Peyer's patch (tissue), 4 donors: ENCODE measurements at places on chromosomes 3 and 15.

- H3K27ac ChIP-seq = no peak overlapping the region
- H3K4me1 ChIP-seq = no peaks in the 10 kb centered on the region
- H3K27me3 ChIP-seq = no peaks in the 10 kb centered on the region
- no peak overlapping the region for H3K4me3 ChIP-seq
- DNase-seq = no peak
Measured at GRCh38 chr15:26049900-26050657, 187.0 kb upstream of the ATP10A start.

DNA sequence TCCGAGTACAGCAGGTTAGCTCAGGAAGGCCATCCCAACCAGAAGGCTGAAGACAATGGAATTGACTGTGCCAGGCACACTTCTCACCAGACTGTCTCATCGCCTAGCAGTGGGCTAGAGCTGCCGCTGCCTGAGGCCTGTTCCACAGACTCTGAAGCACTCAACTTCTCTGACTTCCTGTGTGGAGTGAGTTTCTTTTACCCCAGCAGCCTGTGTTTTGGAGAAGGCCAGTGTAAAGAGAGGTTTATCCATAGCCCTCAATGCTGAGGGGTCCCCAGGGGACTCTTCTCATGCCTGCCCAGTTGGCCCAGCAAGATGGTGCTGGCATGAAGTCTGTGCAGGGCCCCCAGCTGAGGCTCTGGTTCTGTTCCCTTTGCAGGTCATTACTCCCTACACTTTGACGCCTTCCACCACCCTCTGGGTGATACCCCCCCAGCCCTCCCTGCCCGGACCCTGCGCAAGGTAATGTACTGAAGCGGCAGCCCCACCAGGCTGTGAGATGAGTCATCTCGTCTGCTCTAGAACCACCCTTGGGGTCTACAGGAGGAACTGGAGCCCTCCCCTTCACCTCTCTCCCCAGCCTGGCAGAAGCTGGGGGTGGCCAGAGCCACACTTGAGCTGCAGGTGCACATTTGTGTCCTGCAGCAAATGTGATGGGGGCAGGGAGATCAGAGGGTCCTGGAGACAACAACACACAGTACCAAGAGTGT, 5.2 kb upstream of the MANF start:
- no peak overlapping the region for H3K4me3 ChIP-seq
- H3K36me3 ChIP-seq = no peaks in the 10 kb centered on the region
- no peak overlapping the region for H3K27ac ChIP-seq
- no peaks in the 10 kb centered on the region for H3K27me3 ChIP-seq

- H3K36me3 ChIP-seq = no peaks in the 10 kb centered on the region
- H3K4me1 ChIP-seq = no peaks in the 10 kb centered on the region
- H3K27ac ChIP-seq = no peak overlapping the region
- no peak for DNase-seq
Measured at GRCh38 chr3:144677103-144677502, 705.5 kb downstream of the DIPK2A start.

DNA sequence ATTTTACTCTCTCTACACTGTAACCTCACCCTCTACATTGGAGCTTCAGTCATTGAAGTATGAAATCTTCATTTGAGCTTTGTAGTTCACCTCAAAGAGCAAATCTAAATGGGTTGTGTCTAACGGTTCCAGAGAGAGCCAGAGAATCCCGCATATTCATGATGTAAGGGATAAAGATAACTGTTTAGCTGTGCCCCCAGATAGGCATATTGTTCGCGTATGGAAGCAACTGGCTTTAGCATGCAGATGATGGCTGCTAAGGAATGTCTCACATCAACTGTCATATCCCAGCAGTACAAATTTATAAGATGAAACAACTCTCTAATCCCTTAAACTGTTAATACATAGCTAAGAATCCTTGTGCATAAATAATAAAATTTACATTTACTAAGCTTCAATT, 412.7 kb upstream of the ROBO2 start:
- H3K4me3 ChIP-seq = no peak overlapping the region
- H3K36me3 ChIP-seq = no peaks in the 10 kb centered on the region
- no peak overlapping the region for H3K27ac ChIP-seq
- H3K4me1 ChIP-seq = no peaks in the 10 kb centered on the region
- H3K27me3 ChIP-seq = no peaks in the 10 kb centered on the region

DNA sequence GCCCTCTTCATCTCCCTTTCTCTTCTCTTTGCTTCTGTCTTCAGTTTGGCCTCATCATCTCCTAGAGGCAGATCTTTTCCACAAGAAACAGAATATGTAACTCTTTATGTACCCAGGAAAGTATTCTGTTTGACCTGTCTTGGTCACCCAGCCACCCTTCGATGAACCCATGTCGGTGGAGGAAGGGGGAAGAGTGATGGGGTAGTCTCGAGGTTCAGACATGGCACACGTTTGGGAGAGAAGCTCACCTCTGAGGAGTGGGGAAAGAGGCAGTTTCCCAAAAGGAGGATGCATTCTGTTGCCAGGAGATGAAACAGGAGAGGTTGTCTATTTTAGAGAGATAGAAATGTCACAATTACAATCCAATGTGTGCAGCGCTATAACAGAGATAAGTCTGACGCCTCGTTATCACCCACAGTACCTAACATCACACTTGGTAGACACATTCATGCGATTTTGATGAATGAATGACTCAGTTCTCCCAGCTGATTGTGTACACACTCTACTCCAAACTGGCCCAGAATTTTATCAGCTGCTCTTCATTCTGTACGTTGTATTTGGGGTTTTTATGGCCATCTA, 722 bp upstream of the CCDC50 start:
- H3K4me3 ChIP-seq = peak overlapping the region; percentile 98
- H3K27me3 ChIP-seq = no peaks in the 10 kb centered on the region
- H3K36me3 ChIP-seq = no peaks in the 10 kb centered on the region
- DNase-seq = no peak
- peak overlapping the region; percentile 92 for H3K27ac ChIP-seq
- peaks cover 13% of the 10 kb centered on the region for H3K4me1 ChIP-seq

- no peaks in the 10 kb centered on the region for H3K27me3 ChIP-seq
- no peaks in the 10 kb centered on the region for H3K4me1 ChIP-seq
- no peak for DNase-seq
- H3K4me3 ChIP-seq = no peak overlapping the region
Measured at GRCh38 chr3:122132949-122133540, 50.4 kb upstream of the CASR start.

DNA sequence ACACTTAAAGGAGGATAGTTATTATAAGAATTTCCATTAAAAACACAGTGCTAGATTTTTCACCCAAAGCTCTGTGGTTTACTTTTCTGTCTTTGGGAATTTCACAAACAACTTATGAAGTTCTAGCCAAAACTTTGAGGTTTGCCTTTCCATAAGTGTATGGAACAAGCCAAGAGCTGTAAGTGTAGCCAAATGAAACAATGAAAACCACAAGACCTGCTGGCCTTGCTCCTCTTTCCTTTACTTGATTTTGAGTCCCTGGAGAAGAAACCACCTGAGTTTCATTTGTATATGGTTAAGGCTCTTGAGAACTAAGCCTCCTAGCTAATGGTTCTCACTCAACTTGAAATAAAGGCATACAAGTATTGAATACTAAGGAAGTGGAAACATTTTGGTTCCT, 365.3 kb upstream of the EPHA3 start:
- H3K27me3 ChIP-seq = no peaks in the 10 kb centered on the region
- H3K27ac ChIP-seq = no peak overlapping the region
- no peaks in the 10 kb centered on the region for H3K36me3 ChIP-seq
- DNase-seq = no peak
- no peaks in the 10 kb centered on the region for H3K4me1 ChIP-seq

DNA sequence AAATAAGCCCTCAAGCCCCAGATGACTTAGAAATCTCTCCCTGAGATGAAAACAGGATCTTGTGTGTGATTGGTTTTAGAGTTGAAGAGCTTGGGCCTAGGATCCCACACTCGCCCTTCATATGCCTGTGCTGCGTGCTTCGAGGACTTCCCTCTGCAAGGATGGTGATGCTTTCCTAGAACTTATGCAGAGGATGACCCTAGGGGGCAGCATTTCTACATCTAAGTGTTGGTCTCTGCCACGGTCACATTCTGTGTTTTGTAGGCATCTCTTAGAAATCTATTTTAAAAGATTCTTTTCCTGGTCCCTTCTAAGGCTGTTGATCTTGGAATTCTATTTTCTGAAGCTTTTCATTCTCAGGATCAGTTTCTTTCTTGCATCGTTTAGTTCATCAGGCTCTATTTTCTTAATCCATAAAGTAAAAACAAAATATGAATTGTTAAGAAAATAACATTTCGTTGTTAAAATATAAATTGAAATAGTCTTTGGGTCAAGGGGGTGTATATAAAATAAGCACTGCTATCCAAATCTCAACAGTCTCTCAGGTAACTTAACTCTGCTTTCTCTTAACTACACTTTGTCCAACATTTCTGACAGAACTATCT, 45.7 kb downstream of the WDR76 start:
- DNase-seq = peak; percentile 55
- no peaks in the 10 kb centered on the region for H3K27me3 ChIP-seq
- no peak overlapping the region for H3K27ac ChIP-seq
- no peaks in the 10 kb centered on the region for H3K36me3 ChIP-seq
- no peak overlapping the region for H3K4me3 ChIP-seq

- H3K4me3 ChIP-seq = no peak overlapping the region
- no peak for DNase-seq
- H3K27ac ChIP-seq = no peak overlapping the region
- H3K27me3 ChIP-seq = no peaks in the 10 kb centered on the region
- H3K36me3 ChIP-seq = peaks cover 83% of the 10 kb centered on the region
- no peaks in the 10 kb centered on the region for H3K4me1 ChIP-seq
Measured at GRCh38 chr15:49135911-49136310, 19.5 kb downstream of the COPS2 start.

GRCh38 chr3:64209866-64210621, 15.2 kb downstream of the PRICKLE2 start:
- DNase-seq = no peak
- H3K4me1 ChIP-seq = no peaks in the 10 kb centered on the region
- no peak overlapping the region for H3K4me3 ChIP-seq
- H3K36me3 ChIP-seq = no peaks in the 10 kb centered on the region

DNA sequence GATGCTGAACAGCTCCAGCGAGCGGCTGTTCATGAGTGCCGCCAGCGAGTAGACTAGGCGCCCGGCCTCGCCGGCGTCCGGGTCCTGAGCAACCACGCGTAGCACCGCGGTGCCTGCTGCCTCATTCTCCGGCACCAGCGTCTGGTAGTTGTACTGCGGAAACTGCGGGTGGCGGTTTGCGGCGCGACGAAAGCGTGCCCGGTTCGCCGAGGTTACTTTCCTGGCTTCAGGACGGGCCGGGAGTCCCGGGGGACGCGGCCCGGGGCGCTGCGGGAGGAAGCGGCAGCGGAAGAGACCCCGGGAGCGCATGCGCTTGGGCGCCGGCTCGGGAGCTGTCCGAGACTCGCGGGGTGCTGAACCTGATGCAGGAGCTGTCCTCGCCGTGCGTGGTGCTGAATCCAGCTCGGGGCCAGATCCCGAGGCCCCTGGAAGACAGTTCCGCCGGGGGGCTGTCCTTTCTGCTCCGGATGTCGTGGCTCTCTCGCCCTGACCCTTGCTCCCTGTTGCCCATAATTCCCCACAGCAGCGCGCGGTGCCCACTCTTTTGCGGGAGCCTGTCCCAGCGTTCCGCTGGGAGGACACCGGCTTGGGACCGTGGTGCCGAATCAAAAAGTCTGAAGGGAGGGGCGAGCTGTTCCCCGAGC, 1.1 kb downstream of the CELSR3 start:
- H3K36me3 ChIP-seq = no peaks in the 10 kb centered on the region
- H3K4me1 ChIP-seq = peaks cover 33% of the 10 kb centered on the region
- peak; percentile 50 for DNase-seq
- H3K27me3 ChIP-seq = peaks cover 13% of the 10 kb centered on the region
- no peak overlapping the region for H3K27ac ChIP-seq
- peak overlapping the region; percentile 31 for H3K4me3 ChIP-seq

GRCh38 chr3:105466495-105467404, 100.0 kb downstream of the ALCAM start:
- H3K4me3 ChIP-seq = no peak overlapping the region
- no peaks in the 10 kb centered on the region for H3K27me3 ChIP-seq
- H3K36me3 ChIP-seq = no peaks in the 10 kb centered on the region
- no peak for DNase-seq
- no peaks in the 10 kb centered on the region for H3K4me1 ChIP-seq

DNA sequence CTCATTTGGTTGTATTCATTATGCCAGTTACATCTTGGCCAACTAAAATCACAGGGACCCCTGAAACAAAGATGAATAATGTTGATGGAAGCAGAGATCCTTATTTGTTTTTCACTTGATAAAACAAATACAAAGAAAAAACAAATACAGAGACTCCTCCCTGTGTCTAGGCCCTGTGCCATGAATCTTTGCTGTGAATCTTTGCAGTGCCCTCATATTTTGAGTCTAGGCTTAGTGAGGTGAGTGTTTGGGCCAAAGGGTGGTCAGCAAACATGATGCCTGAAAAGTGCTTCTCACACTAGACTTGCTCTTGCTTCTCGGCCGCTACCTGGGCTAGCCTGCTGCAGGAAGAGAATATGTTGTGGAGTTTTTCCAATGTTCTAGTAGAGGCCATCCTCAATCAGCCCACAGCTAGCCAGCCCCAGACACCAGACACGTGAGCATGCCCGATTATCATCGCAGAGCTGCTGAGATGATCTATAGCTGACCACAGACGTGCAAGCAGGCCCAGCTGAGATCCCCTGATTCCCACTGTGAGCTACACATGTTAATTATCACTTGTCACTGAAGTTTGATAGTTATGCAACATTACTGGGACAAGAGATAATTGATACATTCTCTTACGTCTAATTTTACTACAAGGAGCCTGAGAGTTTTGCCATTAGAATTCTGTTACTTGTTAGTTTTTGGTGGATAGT, 191.4 kb downstream of the THRB start:
- DNase-seq = no peak
- no peaks in the 10 kb centered on the region for H3K27me3 ChIP-seq
- no peaks in the 10 kb centered on the region for H3K36me3 ChIP-seq
- no peak overlapping the region for H3K4me3 ChIP-seq

DNA sequence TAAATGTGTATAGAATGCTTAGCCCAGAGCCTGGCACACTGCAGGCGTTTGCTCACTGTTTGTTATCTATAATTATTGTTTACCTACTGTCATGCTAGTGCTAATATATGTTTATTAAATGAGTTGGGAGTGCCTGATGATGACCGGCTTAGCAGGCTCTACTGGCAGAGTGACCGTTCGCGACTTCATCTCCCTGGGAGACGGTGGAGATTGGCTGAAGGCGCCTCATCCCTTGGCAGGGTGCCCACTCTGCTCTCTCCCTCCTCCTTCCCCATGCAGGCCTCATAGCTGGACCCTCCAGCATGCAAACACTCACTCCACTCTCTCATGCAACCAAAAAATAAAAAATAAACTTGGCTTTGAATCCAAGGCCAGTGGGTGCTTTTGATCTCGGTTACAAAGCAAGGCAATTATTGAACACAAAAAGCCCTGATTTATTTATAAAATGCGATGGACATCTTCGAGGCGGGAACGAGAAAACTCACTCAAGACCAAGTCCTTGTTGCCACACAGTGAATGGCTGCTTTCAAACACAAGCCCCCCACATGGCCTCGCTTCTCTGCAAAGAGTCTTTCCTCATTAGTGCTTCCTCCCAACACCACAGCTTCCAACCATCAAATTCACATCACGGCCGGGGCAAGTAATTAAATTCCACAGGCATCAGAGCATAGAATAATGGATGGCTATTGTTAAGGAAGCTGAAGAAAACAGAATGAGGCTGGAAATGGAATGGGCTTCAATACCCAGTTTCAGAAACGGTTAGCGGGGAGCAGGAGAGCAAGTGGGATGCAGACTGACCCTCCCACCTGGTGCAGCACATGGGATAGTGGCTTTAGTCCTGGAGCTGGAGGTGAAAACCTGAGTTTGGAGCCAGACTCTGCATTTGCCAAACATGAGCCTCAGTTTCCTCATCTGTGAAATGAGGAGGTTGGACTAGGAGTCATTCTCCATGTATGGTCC, 135.7 kb upstream of the RAD18 start:
- no peaks in the 10 kb centered on the region for H3K27me3 ChIP-seq
- no peak overlapping the region for H3K27ac ChIP-seq
- H3K36me3 ChIP-seq = no peaks in the 10 kb centered on the region
- DNase-seq = no peak
